ENCODE measurements at places on chromosomes 5 and 9.
A peak's percentile ranks its signal among the peaks of the same experiment; 100 is the strongest.

DNA sequence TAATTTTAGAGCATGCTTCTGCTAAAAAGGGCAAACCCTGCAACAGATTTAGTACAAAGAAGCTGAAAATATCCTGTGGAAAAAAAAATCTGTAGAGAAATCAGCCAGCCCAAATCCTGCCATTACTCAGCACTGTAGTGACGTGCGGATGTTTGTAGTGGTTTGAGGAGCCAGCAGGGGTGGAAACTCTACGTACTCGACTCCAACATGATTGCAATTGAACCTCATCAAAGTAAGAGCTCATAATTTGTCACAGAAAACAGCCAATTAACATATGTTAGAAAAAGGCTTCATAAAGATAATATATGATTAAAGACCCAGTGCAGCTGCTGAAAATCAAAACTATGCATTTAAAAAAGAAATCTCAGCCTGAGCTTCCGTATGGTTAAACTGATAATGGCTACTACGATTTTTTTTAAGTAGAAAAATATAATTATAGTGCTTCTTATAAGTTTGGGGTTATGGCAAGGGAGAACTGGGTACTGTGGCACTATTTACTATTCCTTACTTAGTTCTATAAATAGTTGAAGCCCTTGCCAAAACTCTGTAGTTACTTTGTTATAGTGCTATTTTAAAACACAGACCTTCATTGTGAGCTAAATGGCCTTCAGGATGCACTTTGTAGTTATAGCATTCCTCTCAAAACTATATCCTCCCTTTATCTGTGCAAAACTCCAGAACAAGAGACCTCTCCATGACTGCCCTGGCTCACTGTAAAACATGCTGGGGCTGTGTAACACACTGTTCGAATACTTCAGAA is 49.4 kb downstream of the MEF2C start:
- DNase-seq: no peak

GRCh38 chr5:136197462-136198142 is 4.6 kb upstream of the SMIM32 start:
- no peak for DNase-seq

- DNase-seq: no peak
These were observed 31.7 kb upstream of the SCAMP1 start for GRCh38 chr5:78328585-78329173.

DNA sequence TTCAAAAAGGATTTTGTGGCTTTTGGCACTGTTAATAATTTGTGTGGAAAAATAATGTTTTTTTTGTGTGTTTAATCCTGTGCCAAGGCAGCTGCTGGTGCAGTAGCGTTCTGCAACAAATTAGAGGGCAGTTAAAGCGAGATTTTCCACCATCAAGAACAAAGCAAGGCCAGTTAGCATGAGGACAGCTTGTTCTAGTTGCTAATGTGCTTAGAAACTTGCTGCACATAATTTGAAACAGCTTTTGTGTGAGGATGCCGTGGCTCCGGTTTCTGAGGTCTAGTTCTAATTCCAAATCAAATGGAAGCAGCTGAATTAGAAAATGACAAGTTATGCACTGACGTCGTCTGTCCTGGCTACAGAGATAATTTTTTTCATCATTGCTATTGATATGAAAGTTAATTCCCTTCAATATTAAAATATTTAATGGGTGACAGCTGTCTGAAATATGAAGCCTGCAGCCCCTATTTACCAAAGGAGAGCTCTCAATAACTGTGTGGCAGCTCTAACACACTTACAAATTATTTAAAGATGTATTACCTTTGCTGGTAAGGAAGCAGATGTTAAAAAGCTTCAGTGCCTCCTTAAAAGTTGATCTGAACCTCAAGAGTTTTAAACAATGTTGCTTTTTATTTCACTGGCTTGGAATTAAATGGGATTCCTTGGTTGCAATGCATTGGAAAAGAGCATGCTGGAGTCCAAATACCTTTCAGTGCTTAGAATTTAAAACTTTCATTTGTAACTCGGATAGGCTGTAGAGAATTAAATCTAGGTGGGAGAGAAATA is 128.6 kb downstream of the SPATA31D1 start:
- DNase-seq: no peak

GRCh38 chr5:45411971-45412612 is 284.1 kb downstream of the HCN1 start:
- no peak for DNase-seq

DNA sequence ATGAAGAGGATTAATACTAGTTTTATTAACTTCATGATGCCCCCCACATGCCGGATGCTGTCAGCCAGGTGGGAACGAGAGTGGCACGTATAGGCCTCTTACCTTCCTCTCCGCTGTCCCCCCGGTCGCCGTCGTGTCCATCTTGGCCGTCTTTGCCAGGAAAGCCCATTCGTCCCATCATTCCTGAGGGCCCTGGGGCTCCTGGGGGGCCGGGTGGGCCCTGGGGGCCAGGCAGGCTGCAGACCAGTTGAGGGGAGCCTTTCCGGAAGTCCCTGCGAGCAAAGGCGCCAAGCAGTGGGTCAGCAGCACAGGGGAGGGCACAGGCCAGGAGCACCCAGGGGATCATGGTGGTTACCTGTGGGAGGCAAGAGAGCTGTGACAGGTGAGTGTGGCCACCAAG is 15.8 kb downstream of the C1QTNF2 start:
- no peak for DNase-seq

DNA sequence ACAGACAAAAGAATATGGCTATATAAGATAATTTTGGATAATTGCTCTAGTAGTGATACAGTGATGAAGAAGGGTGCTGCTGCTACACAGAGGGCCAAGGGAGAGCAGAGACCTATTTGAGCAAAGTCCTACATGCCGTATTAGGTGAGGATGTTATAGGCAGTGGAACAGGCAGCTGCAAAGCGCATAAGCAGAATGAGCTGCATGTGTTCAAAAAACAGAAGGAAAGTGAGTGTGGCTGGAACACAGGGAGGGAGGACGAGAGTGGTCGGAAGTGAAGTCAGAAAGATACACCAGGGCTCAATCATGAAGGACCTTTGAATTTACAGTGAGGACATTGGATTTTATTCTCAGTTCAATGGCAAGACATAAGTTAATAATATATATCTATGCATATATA is 35.4 kb downstream of the ITGA2 start:
- no peak for DNase-seq

- DNase-seq: no peak
These were observed 70.7 kb downstream of the ENTREP1 start for GRCh38 chr9:69395718-69396117.

DNA sequence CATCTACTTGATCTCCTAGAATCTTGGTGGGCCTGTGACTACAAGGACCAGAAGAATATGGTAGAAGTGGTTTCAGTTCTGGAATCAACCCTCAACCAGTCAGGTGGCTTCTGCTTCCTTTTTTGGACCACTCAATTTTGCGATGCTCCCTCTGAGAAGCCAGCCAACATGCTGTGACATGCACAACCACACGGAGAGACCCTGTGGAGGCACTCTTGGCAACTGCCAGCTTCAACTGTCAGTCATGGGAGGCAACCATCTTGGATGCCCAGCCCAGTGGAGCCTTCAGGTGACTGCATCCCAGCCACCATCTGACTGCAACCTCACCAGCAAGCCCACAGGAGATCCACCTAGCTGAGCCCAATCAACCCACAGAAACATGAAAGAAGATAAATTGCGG is 137.3 kb downstream of the FAM114A2 start:
- no peak for DNase-seq

DNA sequence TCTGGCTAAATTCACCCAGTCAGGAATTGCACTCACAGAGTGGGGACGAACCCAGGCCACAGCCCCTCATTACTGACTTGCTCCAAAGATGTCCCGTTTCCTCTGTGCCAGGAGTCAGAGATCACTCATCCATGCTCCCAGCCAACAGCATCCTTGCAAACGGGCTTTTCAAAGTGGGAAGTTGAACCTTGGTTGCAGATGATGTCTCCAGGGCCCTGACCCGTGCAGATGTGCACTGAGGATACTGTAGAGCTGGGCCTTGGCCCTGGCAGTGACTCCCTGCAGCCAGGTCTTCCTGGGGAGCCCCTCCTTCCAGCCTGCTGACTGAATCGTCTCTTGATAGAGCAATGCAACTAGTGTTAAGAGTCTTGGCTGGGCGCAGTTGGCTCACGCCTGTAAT is 22.3 kb downstream of the TCF7 start:
- DNase-seq: no peak

DNA sequence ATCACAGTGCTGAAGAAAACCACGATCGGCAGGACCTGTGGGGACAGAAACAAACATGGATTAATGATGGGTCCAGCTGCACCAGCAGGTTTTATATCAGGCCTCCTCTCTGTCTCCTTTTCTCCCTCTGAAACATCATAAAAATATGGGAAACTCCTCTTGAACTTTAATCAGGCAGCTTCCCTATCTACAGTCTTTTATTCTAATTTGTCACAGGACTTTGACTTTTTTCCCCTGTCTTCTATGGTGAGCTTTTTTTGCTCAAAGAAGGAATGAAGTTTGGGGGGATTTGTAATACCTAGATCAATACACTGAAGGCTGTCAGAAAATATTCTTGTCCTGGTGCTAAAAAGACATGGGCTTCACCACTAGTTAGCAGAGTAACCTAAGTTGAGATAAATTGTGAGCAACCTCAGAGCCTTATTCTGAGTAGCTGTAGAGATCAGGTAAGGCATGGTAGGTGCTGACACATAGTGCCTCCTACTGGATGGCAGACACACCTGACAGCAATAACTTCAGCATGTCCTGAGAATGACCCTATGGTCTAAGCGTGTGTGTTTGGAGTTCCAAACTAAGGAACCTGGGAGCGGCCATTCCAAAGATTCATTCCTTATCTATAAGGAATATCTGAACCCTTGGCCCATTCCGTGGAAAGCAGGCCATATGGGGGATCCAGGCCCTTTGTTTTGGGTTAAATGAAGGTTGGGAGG is 46.2 kb downstream of the SLC28A3 start:
- DNase-seq: no peak

DNA sequence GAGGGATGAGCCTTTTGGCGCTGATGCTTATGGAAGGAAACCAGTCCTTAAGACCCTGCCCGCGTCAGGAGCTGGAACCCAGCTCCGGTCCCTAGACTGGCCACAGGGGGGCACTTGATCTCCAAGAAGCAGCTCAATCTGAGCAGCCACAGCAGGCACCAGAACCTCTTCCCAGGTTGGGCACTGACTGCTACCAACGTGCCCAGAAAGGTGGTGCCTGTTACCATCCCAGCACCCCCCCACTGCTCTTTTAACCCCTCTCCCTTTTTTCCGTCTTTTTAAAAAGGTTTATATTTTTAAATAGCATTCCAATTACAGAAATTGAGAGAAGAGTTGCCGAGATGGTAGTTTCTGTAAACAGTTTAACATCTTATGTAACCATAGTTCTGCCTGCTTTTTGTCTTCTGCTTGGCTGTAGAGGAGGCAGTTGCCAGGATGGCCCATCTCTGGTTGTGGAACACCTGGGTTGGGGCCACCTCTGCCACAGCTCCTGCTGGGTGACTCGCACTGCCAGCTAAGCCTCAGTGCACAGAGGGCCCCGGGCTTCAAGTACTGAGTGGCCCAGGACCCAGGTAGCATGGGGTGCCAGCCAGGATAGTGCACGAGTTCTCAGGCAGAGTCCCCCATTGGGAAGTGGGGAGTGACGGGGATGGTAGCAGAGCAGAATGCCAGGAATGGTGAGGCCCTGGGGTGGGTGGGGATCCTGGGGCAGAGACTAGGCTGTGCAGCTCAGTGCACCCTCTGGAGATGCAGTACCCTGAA is 62.8 kb downstream of the PFDN1 start:
- peak; percentile 29 for DNase-seq

DNA sequence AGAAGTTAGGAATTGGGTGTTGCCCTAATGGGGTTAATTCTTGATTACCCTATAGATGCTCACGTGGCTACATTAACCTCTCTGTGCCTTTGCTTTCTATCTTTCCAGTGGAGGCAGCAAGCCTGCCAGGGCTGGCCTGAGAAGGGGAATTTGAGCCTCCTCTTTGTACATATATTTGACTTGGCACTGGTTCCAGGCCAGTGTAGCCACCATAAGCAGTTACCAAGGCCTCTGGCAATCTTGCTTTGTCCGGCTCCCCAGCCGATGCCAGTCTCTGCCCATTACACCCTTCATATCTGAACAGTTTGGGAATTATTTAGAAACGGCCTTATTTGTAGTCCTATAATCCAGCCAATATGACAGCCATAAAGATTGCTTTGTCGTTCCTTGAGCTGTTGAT is 58.6 kb upstream of the PPARGC1B start:
- DNase-seq: no peak

GRCh38 chr9:136865768-136866103 is 372 bp downstream of the EDF1 start:
- no peak for DNase-seq

DNA sequence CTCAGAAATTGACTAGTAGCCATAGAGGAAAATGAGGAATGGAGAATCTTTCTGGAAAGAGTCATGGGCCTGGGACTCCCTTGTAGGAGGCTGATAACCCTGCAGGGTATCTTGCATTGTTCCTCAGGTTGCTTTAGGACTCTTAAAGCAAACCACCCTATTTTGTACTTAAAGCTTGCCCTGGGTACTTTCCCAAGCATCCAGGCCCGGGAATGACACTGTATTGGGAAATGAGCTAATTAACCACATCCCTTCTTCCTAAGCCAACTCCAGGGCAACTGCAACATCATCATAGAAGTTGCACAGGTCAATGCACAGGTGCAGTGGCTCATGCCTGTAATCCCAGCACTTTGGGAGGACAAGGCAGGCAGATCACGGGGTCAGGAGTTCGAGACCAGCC is 55.9 kb downstream of the UGCG start:
- DNase-seq: no peak

GRCh38 chr5:151101746-151102145 is 20.9 kb upstream of the TNIP1 start:
- no peak for DNase-seq

DNA sequence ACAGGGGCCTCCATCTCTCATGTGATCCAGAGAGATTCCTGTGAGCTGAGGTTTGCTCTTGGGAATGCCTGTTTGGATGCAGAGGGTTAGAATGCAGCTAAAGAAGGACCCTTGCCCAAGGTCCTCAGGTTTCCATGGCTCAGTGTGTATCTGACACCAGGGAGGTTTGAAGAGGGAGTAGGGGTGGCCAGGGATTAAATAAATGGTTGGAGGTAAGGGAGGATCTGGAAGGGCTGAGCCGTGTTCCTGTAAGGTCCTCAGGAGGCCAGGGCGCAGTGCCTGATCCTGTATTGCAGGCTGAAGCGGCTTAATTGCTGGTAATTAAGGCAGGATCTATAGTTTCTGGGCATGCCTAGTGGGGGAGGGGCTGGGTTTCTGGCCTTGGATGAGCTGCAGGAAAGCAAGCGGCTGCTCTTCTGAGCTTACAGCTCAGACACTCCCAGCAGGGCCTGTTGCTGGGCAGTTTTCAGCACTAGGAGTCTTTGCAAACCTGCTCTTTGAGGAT is 41.5 kb upstream of the MAP1B start:
- no peak for DNase-seq

GRCh38 chr9:97830884-97831829 is 21.9 kb upstream of the FOXE1 start:
- DNase-seq: no peak

Data from stimulated activated effector memory CD8-positive, alpha-beta T cell treated with anti-CD3 and anti-CD28 coated beads, Interleukin-12 subunit alpha, Interleukin-12 subunit beta, amount 100 ng/mL, for 72 hours (primary cell).